Sigmoid colon (tissue), 7 donors: ENCODE measurements at places on chromosomes 5 and 9. TPM values are rescaled to one million over a fixed set of nuclear protein-coding genes. Genes with fewer than 3 reads are reported as not detected.

Gene FRMD3
- 27.4 TPM for total RNA-seq

Gene APBA1
- total RNA-seq, result 4.6 TPM

Gene CDC25C
- not detected for total RNA-seq

DNA sequence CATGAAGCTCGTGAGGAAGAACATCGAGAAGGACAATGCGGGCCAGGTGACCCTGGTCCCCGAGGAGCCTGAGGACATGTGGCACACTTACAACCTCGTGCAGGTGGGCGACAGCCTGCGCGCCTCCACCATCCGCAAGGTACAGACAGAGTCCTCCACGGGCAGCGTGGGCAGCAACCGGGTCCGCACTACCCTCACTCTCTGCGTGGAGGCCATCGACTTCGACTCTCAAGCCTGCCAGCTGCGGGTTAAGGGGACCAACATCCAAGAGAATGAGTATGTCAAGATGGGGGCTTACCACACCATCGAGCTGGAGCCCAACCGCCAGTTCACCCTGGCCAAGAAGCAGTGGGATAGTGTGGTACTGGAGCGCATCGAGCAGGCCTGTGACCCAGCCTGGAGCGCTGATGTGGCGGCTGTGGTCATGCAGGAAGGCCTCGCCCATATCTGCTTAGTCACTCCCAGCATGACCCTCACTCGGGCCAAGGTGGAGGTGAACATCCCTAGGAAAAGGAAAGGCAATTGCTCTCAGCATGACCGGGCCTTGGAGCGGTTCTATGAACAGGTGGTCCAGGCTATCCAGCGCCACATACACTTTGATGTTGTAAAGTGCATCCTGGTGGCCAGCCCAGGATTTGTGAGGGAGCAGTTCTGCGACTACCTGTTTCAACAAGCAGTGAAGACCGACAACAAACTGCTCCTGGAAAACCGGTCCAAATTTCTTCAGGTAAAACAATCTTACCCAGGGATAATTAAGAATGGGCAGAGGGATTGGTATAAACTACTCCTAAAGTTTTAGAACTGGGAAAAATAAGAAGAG is 12.9 kb downstream of the ITGA1 start:
- DNase-seq, result peak; percentile 84

- no peak for DNase-seq
These were observed 150.3 kb downstream of the UNC13B start for GRCh38 chr9:35311891-35312639.

DNA sequence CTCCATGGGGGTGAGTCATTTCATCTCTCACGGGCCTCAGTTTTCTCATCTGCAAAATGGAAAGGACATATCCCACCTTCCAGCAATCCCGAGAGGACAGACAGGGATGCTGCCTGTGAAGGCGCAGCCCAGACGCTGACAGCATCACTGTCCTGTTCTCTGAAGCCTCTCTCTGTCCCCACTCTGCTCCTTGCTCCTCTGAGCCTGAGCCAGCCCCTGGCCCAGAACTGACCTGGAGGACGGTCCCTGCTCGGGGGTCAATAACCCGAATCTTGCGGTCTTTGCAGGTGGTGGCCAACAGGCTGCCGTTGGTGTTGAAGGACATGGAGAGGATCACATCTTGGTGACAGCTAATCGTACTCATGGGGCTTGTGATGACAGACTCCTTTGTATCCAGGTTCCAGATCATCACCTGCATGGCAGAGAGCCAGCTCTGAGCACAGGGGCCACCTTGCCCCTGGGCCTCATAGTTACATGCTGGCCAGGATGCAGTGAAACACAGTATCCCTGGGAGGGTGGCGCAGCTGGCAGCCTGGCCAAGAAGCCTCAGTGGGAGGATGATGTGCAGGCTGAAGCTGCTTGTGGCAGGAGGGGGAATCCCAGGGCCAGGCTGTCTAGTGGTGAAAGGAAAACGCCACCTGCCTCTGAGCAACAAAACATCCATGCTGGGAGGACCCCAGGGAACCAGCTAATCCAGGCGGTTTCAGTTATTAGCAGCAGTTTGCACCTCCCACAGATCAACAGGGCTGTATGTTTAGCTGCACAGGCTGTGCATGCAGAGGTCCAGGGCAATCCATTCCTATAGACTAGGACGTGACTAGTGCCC is 14.0 kb upstream of the TRIM14 start:
- peak; percentile 45 for DNase-seq

GRCh38 chr9:20395651-20396050 is 226.6 kb downstream of the MLLT3 start:
- no peak for DNase-seq

GRCh38 chr5:170270293-170271069 is 27.1 kb downstream of the LCP2 start:
- no peak for DNase-seq
